ENCODE measurements at places on chromosomes 6 and 20.

- no peak for DNase-seq
Measured at GRCh38 chr6:83442752-83443151, 11.9 kb upstream of the ME1 start.

- no peak for DNase-seq
Measured at GRCh38 chr6:170172825-170173256, 118.0 kb downstream of the DLL1 start.

GRCh38 chr6:106373502-106374239, 13.2 kb downstream of the CRYBG1 start:
- DNase-seq: no peak

DNA sequence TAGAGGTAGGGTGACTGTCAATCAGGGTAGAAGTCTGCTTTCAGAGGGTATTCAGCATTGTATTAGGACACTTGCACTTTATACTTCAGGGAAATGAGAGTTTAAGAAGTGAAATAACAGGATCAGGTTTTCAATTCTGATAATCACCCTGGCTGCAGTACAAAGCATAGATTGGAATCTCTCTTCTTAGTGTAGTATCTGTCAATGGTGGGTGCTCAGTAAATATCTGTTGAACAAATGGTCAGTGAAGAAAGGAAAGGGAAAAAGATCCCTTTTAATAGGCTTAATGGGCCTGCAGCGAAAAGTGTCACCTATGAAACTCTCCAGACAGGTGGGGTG, 18.7 kb downstream of the TUBB2B start:
- DNase-seq: no peak

GRCh38 chr6:129860908-129861665, at the start of gene TMEM244:
TSS of gene TMEM244 (minus strand) at chr6:129861315. CDS start at chr6:129861188, 127 bp downstream.
- DNase-seq: no peak

DNA sequence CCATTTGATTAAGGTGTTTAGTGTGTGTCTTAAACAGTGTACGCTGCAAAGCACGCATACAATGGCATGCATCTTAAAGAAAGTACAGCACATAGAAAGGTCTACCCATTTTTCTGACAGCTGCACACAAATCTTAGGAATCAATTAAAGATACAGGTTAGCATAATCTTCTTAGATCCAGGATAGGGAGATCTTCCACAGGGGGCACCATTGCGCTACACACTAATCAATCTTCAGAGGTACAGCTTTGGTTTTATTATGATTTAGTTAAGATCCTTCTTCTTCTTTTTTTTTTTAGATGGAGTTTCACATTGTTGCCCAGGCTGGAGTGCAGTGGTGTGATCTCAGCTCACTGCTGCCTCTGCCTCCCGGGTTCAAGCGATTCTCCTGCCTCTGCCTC, 63.7 kb upstream of the BEND3 start:
- DNase-seq: no peak

- no peak for DNase-seq
Measured at GRCh38 chr6:10613723-10614122, 80.7 kb downstream of the C6orf52 start.

- no peak for DNase-seq
Measured at GRCh38 chr20:33883164-33883563, 72.0 kb downstream of the CHMP4B start.

DNA sequence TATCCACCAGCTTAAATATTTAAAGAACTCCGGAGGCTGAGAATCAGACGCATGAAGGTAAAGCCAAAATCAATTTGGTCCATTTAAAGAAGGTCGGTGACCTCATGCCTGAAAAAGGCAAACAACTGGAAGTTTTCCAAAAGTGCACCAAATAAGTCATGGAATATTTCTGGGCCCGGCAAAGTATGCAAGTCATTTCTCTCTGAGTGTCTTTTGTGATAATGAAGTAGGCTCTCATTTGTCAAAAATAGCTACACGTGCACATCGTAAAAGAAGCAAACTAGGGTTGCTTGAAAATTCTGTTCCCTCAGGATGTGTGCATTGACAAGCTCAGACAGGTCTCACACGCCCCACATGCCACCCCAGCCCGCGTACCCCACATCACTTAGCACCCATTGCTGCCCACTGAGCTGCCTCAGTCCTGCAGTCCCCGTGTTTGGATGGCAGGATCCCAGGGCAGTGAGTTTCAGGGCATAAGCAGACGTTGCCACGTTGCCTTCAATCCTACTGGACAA, 20.5 kb upstream of the PYGB start:
- DNase-seq: no peak

GRCh38 chr20:41183831-41184230, 46.5 kb downstream of the PLCG1 start:
- DNase-seq: no peak

- DNase-seq: no peak
Measured at GRCh38 chr6:157789861-157790260, 33.2 kb upstream of the SNX9 start.

DNA sequence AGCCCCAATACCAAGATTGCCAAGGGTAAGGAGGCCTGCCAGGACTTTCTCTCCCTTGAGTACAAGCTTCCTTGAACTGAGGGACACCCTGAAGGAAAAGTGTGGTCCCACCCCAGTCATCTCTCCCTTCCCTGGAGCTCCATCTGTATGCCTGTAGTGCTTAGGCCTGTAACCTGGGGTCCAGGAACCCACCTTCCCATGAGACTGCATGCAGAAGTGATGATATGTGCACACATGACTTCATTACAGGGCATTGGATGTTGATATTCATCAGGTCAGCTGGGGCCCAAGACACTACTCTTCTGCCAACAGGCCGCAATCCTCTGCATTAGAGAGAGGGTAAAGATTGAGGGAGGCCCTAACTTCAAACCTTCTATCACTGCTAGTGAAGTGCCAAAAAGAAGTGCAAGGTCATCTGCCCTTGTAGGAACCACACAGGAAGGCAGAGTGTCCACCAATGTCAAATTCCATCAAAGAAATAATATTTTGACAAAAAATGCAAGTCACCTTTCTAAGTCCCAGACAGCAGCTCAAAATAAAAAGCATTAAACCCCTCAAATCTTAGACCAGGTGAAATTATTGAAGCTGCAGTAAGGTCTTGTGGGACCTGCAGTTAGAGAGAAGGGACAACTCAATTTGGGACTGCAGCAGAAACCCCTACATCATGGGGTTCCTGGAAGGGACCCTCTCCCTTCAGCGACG, 5.1 kb downstream of the HLA-F start:
- no peak for DNase-seq

DNA sequence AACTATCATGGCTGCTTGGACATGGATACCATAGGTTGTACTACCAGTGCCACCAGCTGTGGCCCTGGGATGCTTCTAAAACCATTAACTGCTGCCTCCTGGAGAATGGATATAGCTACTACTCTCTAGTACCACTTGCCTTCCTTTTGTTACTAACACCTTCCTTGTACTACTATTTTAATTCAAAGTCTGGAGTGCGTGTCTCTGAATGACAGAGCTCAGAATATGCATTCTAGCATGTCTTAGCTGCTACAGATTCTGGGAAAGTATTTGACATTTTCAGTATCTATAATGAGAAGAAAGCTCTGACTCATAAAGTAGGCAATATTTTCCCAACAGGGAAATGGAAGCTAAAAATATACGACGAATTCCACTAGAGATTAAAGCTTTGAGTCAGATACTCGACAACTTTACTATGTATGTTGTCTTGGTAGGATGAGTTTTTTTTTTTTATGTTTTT, 112.3 kb downstream of the PFDN4 start:
- DNase-seq: no peak

GRCh38 chr20:44962483-44962882, 2.3 kb upstream of the TOMM34 start:
- DNase-seq: no peak

GRCh38 chr6:144585217-144585814, 300.2 kb downstream of the UTRN start:
- DNase-seq: no peak

GRCh38 chr20:15045246-15045645, 707.8 kb upstream of the FLRT3 start:
- DNase-seq: no peak

GRCh38 chr20:48636301-48636700, 191.5 kb downstream of the PREX1 start:
- DNase-seq: no peak

GRCh38 chr6:36123270-36124139, 6.8 kb upstream of the MAPK13 start:
- DNase-seq: peak; percentile 81

GRCh38 chr6:97440590-97441176, 157.7 kb upstream of the MMS22L start:
- DNase-seq: no peak

DNA sequence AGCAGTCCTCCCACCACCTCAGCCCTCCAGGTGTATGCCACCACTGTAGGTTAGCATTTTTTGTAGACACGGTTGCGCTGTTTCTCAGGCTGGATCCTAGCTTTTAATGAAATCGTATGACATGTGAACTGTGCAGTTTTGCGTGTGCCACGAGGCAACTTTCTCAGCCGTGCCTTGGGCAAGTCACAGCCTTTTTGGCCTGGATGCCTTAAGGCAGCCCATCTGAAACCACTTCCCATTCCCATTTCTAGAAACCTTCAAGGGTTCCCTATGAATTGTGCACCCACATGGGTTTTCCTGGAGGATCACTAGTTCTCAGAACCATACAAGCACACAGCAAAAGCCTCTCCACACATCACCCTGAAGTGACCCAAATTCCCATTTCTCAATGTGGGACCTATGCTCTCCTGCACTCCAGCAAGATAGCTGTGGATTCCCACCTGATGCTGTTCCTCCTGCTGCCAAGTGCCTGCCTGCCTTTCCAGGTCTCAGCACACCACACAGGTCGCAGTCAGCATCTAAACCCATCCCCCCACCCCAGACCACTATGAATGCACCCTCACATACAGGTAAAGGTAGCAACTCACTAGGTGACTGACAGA, 28.9 kb downstream of the SNX5 start:
- DNase-seq: no peak

- no peak for DNase-seq
Measured at GRCh38 chr6:26075063-26075717, 12.0 kb upstream of the HFE start.

DNA sequence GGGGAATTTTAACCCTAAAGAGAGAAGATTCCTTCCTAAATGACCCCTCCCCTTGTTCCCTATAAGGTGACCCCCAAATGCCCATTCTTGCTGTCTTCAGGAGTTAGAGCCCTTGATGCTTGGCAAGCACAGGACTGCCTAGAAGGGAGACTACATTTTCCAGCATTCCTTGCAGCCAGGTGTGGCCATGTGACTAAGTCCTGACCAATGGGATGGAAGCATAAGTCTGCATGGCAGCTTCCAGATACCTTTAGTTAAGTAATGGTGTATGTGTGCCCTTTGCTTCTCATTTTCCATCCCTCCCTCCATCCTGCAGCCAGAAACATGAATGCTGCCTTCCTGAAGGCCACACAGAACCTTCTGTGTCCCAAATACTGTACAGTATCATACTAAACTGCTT, 5.5 kb downstream of the BFSP1 start:
- no peak for DNase-seq

DNA sequence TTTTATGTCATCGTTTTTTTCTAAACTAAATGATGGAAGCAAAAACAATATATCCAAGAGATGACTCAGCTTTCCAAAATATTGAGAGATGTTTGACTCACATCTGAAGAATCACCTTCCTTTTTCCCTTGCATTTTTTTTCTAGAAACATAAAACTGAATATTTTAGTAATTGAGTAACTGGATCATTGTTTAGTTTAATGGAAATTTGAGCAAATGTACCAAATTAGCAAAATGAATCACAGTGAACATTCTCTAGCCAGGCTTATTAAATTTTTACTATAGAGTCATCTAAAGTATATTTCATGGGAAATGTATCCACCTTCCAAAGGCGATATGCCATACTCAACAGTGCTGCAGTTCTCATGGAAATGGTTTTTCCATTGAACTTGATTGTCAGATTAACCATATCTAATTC, 145.5 kb downstream of the TENT5A start:
- no peak for DNase-seq

Measured in stimulated activated CD8-positive, alpha-beta memory T cell treated with anti-CD3 and anti-CD28 coated beads, Interleukin-7, amount 100 ng/mL, for 48 hours (primary cell).